ENCODE measurements at places on chromosomes 7 and 10.

DNA sequence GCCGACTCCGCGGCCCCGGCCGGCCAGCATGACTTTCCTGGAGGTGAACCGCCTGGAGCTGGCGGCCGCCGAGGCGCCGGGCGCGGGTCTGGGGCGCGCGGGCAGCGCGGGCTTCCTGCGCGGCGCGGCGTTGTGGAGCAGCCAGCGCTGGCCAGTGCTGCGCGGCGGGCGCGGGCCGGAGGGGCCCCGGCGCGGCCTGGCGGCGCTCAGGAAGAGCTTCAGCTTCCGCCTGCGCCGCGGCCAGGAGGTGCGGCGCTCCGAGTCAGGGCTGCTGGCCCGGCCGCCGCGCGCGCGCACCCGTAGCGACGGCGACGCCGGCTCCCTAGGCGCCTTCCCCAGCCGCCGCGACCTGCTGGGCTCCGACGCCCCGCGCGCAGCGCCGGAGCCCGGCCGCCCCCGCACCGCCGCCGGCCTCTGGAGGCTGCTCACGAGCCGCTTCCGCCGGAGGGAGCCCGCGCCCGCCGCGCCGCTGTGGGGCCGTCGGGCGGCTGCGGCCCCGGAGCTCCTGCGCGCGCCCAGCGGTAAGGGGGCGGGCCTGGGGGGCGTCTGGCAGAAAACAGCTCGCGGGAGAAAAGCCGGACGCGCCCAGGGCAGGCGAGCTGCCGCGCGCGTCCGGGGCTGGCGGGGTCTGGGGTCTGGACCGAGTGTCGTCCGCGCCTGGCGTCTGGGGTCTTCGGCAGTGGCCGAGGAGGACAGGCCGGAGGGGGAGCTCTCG, 29.0 kb downstream of the AGAP3 start:
- DNase-seq: no peak

DNA sequence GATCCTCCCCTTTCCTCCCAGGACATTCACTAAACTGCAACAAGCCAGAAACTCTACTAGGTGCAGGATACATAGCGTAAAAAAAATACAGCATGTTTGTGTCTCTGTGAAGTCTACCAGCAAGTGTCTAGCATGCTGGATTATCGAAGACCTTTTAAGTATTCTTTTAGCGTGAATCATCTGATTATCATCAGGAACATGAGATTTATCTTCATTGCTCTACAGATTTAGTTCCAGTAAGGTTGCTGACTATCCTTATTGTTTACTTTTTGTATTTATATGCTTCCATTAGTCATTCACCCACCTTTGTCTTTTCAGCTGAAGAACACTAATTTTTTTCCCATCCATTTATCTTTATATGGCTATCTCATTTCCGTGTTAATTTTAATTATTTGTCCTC, 62.8 kb downstream of the PDZD8 start:
- no peak for DNase-seq

DNA sequence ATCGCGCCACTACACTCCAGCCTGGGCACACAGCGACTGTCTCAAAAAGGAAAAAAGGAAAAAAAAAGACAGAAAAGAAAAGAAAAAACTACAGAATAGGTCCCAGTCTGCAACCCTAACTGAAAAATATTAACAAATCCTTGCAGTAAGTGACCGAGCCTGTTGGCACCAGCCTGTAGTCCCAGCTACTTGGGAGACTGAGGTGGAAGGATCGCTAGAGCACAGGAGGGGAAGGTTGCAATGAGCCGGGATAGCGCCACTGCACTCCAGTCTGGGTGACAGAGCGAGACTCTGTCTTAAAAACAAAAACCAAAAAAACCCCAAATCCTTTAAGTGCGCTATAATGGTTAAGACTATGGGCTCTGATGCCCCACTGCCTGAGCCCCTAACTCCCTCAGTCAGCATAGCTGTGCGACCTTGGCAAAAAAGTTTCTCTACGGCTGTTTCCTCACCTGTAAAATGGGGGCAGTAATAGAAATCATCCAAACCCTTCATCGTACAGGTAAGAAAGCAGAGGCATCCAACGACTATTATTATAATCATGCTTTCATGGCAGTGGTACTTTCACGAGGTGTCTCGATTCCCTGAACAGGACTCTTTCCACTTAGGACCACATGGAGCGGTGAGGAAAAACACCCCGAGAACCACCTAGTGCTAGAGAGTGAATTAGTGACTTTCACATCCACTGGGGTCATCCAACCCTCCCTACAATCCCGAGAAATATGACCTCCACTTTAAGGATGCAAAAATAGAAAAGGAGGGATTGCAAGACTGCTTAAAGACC, 755 bp downstream of the TOMM7 start:
- DNase-seq: no peak

- no peak for DNase-seq
Observed at GRCh38 chr7:72219500-72219899, 192.6 kb downstream of the CALN1 start.

DNA sequence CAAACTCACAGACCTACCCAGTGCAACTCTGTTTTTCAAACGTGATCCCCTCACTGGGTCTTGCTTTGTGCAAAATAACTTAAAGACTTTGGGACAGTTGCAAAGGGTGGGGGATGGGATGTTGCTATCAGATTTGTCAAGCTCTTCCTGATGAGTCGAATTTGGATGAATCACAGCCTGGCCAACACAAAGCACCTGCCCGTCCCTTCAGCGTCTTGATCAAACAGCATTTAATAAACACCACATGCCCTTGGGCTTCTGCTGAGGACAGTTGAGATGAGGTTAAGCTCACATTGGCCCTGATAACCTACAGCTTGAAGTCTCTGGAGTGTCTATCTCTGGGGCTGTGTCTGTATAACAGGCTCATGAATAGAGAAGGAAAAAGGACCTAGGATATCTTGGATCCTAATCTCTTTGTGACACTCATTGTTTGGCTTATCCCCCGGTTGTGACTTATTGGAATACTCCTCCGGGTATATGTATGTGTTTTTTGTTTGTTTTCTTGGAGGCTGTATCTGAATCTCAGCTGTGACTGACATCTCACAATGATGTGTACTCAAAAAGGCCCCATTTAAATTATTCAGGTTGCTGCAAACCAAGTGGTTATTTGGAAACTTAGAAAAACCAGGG, 132.6 kb upstream of the NAMPT start:
- DNase-seq: no peak

- no peak for DNase-seq
Observed at GRCh38 chr10:126215746-126216631, 172.3 kb downstream of the ADAM12 start.

- DNase-seq: no peak
Observed at GRCh38 chr10:105473170-105473569, 832.1 kb downstream of the SORCS3 start.

DNA sequence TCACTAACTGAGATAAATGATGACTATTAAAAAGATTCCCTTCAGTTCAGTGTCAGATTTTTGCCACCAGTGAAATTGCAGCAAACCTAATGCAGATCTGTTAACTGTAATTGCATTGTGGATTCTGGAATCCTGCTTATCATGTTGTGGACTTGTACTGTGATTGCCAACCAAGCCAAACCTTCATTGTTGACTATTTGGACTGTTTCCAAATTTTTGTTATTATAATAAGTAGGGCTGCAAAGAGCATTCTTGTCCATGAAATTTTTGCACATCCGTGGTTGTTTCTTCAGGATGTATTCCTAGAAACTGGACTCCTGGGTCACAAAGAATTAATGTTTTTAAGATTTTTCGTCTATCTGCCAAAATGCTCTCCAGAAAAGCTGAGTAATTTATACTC, 281.6 kb upstream of the ZMIZ1 start:
- no peak for DNase-seq

DNA sequence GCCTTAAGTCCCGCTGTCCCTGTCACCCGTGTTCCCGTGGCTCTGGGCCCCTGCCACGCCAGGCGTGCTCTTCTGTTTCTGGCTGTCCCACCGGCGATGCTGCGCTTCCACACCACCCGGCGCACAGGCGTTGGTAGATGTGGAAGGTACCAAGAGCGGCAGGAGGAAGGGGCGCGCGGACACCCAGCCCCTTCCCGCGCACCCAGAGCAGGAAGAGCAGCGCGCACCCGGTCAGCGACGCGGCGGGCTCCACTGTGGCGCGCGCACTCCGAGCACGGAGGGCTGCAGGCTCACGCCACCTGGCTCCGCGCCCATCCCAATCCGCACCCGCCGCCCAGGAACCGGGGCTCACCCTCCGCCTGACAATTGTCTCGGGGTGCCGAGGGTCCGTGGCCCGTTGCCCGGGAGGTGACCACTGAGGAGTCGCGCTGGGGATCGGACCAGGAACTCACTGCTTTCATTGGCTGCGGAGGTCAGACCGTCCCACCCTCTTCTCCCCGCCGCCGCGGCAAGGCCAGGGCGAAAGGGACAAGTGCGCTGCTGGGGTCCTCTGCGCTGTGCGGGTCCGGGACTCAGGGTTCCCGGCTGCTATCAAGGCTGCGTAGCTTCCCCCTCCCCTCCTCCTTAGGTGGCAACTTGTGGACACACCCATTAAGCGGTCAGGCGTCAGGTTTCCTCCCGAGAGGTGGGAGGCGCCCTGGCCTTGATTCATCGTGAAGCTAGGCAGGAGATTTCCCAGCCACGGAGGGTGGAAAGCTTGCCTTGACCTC, 121.6 kb upstream of the ZNF92 start:
- DNase-seq: peak; percentile 56

GRCh38 chr10:107415446-107415845, 250.9 kb upstream of the SORCS1 start:
- DNase-seq: no peak

DNA sequence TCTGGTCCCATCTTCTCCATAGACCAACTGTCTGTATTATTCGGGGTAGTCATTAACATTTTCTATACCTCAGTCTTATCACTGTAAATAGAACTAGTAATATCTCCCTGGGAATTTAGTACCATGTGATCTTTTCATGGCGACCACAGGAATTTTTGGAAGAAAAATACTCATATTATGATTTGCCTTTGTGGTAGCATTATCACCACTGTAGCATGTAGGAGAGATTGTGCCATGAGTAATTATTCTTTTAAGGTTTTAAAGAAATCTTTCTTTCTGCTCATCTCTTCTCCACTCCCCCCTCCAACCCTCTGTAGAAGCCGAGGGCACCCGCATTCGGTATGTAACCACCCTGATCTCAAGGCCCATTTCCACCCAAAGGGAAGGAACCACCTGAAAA, 25.0 kb downstream of the ZNF365 start:
- DNase-seq: no peak

GRCh38 chr10:49831352-49832035, 69.4 kb upstream of the OGDHL start:
- DNase-seq: no peak

- DNase-seq: no peak
Observed at GRCh38 chr7:155293721-155294510, 3.8 kb upstream of the INSIG1 start.

GRCh38 chr10:124019886-124020797, 73.3 kb downstream of the CHST15 start:
- no peak for DNase-seq

GRCh38 chr7:95772771-95773581, 622 bp downstream of the DYNC1I1 start:
- DNase-seq: peak; percentile 9

DNA sequence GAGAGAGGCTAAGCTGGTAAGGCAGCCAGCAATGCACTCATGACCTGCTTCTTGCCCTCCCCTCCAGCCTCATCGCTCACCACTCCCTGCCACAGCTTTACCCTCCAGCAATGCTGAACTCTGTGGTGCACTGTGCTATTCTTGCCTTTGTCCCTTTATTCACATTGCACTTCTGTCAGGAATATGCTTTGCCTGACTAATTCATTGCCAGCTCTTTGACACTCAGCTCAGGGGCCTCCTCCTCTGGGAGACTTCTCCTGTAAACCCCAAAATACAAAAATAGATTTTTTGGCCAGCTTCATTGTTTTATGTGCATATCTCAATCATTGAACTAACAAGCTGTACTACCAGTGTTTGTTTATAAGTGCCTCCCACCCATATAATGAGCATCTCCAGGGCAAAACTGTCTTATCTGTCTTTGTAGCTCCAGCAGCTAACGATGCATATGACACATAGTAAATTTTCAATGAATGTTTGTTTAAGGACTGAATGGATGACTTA, 8.2 kb downstream of the CNNM1 start:
- DNase-seq: no peak

- peak; percentile 44 for DNase-seq
Observed at GRCh38 chr10:124074501-124075109, 18.8 kb downstream of the CHST15 start.

DNA sequence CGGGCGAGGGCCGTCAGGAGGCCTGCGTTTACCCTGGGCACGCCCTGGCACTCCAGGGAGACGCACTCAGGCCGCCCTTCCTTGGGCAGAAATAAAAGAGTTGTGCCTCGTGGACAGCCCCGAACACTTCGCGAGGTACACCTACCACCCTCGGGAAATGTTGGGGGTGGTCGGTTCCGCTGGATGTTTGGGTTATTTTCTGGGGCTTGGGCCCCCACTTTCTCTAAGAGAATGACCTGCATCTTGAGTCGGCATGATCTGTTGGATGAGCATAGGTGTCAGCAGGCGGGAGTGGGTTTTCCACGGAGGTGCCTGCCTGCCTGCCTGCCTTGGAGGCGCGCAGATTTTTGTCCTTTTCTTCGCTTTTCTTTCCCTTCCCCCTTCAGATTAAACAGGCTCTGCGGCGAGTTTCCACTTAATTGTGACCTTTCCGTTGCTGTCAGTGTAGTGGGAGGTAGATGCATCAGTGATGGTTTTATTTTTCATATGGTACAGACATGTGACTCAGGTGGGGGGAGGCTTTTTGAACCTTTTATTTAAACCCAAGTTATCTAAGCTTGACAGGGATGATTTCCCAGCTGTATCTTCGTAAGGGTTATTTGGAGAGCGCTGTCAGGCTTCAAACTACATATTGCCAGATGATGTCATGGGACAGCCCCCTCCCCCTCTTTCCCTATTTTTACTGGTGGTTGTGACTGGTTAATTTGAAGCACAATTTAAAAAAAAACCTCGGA, 661 bp downstream of the HECTD2 start:
- no peak for DNase-seq

DNA sequence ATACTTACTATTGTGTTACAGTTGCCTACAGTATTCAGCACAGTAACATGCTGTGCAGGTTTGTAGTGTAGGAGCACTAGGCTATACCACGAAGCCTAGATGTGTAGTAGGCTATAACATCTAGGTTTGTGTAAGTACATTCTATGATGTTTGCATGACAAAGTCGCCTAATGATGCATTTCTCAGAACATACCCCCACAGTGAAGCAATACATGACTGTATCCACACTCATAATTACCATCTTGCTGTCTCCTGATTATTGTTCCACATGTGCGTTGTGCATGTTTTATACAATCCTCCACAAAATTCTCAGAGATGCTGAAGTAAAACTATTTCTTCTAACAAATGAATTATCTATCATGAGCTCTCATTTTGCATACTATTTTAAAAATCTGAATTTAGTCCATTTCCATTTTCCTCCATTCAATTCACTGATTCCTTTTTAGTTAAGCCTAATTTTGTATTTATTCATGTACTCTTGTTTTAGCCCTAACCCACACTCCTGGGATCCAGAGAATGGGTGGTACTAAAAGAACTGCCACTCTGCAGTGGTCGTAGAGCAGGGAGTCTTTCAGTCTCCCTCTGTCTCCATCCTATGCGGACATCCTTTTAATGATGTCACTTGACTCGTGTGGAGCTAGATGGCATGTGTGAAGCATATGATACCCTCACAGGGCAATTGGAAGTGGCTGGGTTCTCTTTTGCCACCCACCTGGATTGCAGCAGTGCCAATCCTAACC, 67.6 kb upstream of the CAV2 start:
- DNase-seq: no peak

- no peak for DNase-seq
Observed at GRCh38 chr10:33031815-33032653, 74.0 kb upstream of the ITGB1 start.
